ENCODE measurements at places on chromosomes 4 and X.

DNA sequence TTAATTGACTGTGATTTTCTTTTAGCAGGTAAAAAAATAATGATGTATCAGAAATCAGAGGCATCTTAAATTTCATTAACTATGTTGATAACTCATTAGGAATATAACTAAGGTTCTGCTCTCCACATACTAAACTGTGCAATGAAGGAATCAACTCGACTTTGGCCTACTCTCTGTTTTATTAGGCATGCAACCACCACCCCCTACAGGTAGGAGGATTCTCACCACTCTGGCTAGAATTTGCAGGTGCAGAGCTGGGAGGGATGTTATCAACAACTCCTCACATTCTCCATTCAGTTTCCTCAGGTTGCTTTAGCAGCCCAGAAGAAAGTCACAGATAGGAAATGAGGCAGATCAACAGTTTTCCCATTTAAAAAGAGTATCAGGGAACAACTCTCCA, 160.1 kb downstream of the COX18 start:
- DNase-seq, result no peak

DNA sequence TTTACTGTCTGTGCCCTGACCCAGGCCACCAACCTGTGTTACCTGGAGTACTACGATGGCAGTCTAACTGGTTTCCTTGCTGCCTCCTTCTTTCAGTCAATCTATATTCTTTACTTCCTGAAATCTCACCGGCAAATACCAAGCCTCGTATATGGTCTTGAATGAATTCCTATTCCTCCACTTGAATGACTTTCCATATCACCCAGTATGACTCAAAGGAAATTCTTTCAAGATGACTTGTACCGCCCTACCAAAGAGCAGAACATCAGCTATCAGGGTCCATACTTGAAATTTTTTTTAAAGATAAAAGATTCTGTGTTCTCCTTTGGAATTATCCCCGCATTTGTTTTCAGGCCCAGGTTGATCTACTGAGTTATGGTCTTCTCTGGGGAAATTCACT, 378.0 kb downstream of the AFF2 start:
- DNase-seq, result no peak

- DNase-seq, result no peak
Observed at GRCh38 chrX:18927558-18927957, 56.4 kb downstream of the PHKA2 start.

GRCh38 chr4:174534461-174534860, 12.2 kb upstream of the HPGD start:
- no peak for DNase-seq

DNA sequence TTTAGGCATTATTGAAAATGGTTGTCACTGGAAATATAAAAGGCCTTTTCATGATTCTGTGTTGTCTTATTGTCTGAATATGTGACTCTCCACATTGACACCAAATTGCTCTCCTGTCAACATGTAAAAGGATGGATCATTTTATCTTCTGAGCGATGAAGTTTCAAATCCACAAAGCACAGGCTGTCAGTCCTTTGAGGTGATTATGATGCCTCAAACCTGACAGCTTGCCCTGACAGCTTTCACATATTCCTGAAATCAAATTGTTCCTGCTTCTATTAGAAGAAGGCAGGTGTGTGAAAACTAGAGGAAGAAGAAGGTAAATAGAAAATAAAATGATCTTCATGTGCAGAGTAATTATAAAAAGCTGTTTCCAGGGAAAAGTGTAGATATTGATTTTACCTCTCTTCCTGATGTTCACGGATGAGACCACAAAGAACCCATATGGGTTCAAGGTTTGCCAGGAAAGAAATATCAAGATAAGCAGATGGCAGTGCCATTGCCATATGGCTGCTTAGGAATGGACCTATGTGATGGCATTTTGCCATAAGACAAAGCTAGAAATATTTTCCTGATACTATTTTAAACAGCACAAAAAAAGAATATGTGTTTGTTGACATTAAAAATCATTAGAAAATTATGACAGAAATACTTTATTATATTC, 1006.3 kb upstream of the AGA start:
- DNase-seq, result no peak

- DNase-seq, result no peak
Observed at GRCh38 chrX:115625572-115626301, 64.8 kb downstream of the PLS3 start.

- DNase-seq, result peak; percentile 16
Observed at GRCh38 chr4:7539659-7540058, 104.9 kb upstream of the PSAPL1 start.

DNA sequence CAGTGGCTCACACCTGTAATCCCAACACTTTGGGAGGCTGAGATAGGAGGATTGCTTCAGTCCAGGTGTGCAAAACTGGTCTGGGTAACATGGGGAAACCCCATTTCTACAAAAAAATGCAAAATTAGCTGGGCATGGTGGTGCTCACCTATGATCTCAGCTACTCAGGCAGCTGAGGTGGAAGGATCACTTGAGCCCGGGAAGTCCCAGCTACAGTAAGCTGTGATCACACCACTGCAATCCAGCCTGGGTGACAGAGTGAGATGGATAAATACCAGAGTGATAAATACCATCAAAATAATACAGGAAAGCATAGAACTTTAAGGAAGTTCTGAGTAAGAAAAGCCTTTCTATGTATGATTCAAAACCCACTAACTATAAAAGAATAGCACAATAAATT, 52.8 kb downstream of the LRBA start:
- no peak for DNase-seq

- DNase-seq, result no peak
Observed at GRCh38 chrX:116417968-116418367, 18.4 kb upstream of the SLC6A14 start.

DNA sequence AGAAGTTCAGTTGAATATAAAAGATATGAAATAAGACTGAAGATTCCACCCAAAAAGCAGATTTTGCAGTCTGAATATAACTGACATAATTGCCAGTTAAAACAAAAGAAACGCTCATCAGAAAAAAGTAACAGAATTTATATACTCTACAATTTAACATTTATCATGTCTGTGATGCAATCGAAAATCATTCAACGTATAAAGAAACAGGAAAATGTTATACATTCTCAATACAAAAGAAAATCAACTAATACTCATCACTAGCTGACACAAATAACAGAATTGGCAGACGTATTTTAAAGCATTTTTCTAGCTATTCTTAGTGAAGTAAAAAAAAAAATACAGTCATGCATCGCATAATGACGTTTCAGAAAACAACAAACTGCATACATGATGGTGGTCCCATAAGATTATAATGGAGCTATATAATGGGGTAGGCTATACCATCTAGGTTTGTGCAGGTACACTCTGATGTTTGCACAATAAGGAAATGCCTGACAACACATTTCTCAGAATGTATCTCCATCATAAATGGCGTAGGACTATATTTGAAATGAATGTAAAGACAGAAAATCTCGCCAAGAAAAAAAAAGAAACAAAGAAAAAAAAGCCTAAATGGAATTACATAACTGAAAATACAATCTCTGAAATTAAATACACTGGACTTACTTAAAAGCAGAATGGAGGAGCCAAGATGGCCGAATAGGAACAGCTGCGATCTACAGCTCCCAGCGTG, 34.3 kb downstream of the OR13H1 start:
- no peak for DNase-seq

DNA sequence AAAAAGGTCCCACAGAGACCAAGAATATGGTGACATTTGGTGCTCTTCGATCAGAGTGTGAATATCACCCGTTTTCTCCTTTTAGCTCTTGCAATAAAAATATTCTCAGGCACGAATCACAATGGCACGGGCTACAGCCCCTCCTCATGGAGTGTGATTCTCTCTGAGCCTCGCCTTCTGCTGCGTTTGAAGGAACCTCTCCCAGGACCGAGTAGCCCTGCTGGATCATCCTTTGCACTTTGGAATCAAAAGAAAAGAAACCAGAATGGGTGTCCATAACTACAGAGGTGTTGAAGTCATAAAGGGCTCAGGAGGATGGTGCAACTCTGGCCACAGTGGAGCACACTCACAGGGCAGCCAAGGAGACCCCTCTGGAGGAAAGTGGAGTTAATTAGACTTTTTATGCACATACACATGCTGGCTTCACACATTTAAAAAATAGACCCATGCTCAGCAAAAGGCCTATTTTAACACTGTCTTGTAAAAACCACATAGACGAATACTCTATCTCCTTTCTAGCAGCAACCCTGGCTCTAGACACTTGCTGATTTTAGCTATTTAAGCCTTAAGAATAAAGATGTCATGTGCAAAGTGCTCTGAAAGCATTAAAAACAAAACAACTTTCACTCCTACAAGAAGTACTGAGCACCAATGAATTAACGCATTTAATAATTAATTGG, 19.1 kb downstream of the MAML3 start:
- DNase-seq, result no peak

- DNase-seq, result no peak
Observed at GRCh38 chrX:10467793-10468192, 152.6 kb downstream of the MID1 start.

- DNase-seq, result no peak
Observed at GRCh38 chr4:576991-577498, 950 bp upstream of the TMEM271 start.
